ENCODE measurements at places on chromosomes 13 and 19.

GRCh38 chr13:90382425-90382824 is 965.1 kb upstream of the MIR17HG start:
- no peak for DNase-seq

DNA sequence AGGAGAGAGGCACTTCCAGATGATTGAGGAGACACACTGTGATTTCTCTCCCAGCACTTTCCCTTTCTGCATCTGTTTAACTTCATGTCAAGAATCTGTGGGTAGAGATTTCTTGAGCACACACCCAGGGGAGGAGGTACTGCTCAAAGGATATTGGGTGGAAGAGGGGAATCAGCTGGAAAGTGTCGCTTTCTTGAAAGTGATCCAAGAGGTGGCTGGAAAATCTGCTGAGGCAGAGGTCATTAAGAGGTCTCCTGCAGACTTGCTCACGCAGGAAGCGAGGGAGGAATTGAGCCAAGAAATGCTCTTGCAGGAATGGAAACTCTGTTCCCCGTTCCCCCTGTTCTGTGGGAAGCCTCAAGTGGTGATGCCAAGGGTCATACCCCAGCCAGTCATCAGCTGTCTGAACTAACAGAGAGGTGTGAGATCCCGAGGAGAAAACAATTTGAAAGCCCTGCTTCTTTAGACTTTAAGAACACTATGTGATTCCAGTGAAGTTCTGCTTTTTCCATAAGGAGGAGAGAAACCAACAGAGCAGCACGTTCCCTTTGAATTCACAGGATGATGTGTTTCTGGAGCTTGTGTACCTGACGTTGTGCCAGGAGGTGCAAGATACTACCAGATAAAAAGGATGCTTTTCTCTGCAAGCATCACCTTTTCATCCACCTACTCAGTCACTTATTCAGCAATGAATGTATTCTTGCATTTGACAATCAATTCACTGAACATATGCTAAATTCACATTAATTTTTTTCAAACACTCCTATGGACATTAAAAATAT is 163.4 kb upstream of the GPR12 start:
- peak; percentile 14 for DNase-seq

DNA sequence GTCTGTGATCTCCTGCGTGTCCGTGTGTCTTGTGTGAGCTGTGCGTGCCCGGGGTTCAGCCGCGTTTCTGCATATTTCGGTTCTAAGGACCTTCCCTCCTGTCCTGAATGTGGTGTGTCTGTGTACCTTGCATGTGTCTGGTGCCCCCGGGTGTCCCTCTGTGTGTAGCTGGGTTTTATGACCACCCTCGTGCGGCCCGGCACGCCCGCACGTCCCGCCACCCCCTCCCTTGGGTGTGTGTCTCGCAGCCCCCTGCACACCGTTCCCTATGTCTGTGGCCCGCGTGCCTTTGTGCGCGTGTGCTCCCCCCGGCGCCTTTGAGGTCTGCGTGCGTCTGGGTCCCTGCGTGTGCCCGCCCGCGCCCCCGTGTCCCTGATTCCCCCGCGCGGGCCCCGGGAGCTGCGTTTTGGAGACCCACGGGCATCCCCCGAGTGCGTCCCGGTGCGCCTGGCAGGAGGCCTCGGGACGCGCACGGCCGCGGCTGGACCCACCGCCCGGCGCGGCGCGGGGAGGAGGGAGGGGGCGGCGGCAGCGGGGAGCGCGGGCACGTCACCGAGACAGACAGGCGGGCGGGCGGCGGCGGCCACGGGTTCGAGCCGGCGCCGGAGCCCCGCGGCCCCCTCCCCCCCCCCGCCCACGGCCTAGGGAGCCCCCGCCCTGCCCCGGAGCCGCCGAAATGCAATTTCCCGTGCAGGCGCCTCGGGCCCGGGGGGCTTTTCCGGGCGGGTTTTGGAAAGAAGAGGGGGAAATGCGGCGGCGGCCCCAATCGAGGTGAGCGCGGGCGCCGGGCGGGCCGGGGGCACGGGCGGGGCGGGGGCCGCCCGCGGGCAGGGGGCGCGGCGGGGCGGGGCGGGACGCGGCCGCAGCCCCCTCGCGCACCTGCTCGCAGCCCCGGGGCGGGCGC is 12.0 kb upstream of the NANOS3 start:
- DNase-seq: no peak

GRCh38 chr13:43786766-43787517 is at the start of gene ENOX1:
TSS of gene ENOX1 (minus strand) at chr13:43786972.
- peak; percentile 46 for DNase-seq

DNA sequence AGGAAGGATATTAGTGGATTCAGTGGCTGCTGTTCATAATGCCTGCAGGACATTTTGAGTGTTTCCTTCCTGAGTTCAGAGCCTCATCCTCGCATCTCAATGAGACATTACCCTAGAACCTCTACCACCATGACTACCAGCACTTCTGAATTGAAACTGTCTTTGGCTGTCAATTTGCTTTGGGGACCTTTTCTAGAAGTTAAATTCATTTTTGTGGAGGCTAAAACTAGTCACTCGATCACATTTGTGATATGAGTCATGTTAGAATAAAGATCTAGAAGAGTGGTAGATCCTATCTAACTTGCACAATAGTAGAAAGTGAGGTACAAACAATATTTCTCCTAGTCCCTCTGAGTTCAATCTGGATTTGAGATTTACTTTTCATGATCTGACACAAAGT is 124.9 kb downstream of the KCNRG start:
- DNase-seq: no peak

Data from MV-4-11 (cell line).